Activated CD4-positive, alpha-beta memory T cell treated with anti-CD3 and anti-CD28 coated beads for 36 hours (primary cell): ENCODE measurements at places on chromosomes 16 and 17.

DNA sequence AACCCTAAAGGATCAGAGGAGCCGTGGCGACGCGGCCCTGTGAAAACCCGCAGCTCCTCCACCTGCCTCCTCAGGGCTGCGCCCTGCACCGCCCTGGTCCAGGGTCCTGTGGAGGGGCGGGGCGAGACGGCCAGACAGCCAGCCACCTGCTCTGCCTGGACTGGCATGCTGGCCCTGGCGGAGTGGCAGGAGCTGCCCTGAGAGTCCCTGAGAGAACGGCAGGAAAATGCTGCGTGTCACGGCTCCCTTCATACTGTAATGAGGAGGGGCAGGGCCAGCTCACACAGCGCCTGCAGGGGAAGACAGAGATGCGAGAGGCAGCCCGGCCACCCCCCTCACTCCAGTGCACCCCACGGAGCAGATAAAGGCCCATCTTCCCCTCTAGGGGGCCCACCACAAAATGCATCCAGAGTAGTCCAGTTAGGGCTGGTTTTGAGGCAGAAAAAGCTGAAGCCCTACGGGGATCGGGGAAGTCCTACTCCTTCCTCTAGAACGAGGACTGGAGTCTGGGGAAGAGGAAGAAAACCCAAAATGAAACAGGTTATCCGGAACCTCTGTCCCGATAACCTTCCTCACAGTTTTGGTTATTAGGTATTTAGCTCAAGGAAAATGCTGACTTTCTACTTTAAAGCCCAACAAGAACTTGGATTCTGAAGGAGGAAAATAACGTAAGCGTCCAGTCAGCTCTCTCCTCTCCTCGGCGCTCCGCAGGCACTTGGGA lies 97.6 kb upstream of the DNAH17 start:
- peak; percentile 7 for DNase-seq

DNA sequence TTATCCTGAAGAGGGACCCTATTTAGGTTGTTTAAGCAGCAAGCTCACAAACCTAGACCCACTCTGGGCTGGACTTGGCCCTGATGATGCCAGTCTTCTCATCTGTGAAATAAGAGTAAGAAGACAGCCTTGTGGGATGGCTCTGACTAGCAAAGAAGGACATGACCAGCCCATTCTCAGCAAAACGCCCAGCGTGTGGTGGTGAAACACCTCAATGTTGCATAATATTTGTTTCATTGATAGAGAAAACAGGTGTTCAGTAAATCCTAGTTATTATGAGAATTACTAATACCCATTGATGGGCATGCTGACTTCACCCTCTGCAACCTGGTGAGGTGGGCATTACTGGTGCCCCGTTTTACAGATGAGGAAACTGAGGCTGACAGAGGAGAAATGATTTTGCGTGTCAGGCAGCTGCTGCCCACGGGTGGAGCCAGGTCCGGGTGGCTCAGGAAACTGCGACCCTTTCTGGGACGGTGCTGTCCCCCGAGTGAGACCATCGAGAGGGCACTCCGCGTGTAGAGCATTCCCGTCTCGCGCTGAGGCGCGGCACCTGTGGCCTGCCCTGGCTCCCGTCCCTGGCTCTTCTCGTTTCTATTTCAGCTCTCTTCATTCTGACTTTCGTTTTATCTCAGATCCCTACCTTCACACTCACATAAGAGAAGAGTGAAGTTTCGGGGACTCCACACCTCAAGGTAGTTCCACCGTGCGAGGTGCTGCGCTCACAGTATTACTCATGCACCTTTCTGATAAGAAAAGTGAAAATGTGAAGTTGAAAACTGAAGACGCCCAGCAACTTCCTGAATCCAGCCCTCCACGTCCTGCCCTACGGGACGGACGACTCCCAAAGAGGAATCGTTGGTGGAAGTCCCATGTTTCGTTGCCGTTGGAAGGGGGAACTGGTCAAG lies 48.5 kb downstream of the IRF8 start:
- peak; percentile 77 for DNase-seq

DNA sequence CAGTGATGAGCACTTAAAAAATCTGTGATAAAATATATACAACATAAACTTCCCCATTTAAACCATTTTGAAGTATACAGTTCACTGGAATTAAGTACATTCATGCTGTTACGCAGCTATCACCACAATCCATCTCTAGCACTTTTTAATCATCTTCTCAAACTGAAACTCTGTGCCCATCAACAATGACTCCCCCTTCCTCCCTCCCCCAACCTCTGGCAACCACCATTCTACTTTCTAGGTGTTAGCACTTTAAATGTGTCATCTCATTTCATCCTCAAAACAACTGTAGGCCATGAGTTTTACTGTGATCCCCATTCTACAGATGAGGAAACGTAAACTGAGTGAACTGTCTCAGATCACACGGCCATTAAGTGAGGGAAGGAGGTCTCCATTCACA lies 13.8 kb upstream of the TMEM98 start:
- peak; percentile 78 for DNase-seq

GRCh38 chr16:74700438-74701225 lies at the start of gene MLKL:
Gene MLKL (minus strand): TSS chr16:74700862. CDS start chr16:74695757, 5,105 bp downstream.
- DNase-seq, result peak; percentile 75

GRCh38 chr17:31452101-31452500 lies 60.6 kb downstream of the RAB11FIP4 start:
- no peak for DNase-seq

- DNase-seq, result peak; percentile 58
These were observed 1.9 kb upstream of the PRRT2 start for GRCh38 chr16:29809850-29810698.

DNA sequence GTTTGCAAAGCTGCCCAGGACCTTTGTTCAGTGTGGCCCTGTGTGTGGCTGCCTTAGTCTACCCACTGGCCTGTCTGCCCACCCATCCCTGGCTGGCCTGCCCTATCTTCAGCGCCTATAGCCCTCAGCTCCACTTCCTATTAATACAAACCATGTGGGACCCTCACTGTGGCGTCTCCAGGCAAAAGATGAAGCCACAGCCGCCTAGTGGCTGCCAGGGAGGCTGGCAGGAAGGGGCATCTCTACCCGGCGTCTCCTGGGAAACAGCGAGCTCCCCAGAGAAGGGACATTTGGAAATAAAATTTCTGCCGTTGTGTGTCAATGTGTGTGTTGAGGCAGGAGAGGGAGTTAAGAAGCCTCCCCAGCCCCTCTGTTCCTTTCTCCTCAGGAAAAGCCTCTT lies 31.5 kb downstream of the NEUROD2 start:
- DNase-seq, result peak; percentile 15

DNA sequence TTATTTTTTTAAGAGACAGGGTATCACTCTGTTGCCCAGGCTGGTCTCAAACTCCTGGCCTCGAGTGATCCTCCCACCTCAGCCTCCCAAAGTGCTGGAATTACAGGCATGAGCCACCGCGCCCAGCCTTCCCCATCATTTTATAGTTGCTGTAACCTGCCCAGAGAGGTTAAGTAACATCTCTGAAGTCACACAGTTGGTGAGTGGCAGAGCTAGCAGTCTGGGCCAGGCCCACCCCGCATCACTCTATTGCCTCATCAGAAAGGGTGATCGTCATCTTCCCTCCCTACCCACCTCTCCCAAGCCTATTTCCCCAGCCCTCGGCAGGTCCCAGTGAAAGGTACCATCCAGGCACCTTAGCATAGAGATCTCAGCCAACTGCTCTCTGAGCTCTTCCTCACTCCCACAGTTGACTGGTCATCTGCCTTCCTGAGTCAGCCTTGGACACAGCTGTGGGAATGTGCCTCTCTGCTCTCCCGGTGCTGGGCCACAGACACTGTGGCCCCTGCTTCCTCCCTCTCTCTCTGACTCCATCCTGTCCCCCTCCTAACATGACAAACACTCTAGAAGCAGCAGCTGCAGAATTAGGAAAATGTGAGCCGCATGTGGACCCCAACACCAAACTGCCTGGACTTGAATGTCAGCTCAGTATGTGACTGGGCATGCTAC lies 57.1 kb downstream of the SCNN1B start:
- no peak for DNase-seq

- DNase-seq, result peak; percentile 24
These were observed 5.3 kb upstream of the EIF4A3 start for GRCh38 chr17:80152081-80152702.

DNA sequence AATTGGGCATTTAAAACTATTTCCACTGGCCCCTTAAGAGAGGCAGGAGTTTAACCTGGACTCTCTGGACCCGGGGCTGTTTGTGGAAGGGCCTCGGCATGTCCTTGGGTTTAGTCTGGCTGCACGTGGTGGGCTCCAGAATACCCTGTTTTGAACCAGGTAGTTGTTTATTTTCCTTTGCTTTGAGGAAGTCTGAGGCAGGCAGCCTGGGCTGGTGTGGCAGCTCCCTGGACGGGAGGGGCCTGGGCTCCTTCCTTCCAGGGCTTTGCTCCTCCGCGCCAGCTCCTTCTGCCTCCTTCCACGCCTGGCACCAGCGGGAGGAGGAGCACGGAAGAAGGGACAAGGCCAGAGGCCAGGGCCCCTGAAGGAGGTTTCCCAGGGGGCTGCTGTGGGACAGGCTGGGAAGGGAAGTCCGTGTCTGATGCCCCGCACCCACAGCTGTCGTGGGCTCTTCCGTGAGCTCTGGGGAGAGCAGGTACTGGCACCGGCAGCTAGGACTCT lies 15.5 kb downstream of the BANP start:
- no peak for DNase-seq

DNA sequence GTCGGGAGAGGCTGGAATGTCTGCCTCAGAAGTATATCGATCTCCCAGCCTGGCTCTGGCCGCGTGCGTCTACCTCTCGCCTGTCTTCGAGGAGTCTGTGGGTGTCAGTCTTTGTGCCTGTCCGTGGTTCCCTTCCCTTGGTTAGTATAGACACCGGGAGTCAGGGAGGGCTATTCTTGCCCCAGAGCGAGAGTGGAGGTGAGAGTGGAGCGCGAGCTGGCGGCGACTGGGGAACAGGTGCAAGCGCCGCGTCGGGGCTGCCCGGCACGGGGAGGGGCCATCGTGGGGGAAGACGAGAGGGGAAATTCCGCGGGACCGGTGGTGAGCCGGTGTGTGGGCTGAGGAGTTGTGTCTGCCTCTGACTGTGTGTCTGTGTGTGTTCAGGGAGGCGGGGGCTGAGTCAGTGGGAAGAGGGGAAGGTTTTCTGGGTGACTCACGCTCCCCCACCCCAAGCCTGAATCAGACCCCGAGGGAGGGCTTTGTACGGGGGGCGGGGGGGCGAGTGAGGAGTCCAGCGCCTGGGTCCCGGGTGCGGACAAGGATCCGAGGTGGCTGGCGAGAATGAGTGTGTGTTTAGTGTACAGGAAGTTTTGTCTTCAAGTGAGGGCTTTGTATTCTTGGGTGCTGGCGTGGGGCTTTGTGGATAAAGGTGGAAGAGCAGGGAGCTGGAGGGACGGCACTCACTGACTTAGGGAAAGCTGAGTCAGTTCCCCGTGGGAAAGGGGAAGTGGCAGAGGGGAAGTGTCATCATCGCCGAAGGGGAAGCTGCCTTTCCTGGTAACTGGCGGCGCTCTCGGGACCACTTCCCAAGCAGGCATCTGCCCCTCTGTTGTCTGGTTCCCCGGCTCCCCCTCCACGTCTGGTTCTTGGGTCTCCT lies 8.6 kb downstream of the KDM6B start:
- peak; percentile 97 for DNase-seq

GRCh38 chr16:2295056-2295798 lies 27.3 kb upstream of the RNPS1 start:
- DNase-seq, result no peak

GRCh38 chr17:48433896-48434295 lies 3.9 kb upstream of the SKAP1 start:
- no peak for DNase-seq

DNA sequence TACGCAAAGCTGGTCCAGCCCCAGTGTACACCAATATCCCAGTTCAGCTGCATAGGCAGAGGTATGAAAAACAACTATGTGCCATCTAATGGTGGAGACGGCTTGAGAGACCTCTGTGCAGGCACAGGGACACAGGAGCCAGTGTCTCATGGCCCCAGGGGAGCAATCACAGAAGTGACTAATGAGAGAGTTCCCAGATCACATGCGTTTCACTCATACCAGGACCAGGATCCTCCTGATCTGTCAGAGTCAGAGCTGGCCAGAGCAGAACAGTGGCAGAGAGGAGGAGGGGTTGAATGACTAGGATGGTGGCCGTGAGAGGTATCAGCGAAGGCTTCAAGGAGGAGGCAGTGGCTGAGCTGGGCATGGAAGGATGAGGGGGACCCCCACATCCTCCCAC lies 41.1 kb downstream of the TMEM132E start:
- DNase-seq, result no peak

DNA sequence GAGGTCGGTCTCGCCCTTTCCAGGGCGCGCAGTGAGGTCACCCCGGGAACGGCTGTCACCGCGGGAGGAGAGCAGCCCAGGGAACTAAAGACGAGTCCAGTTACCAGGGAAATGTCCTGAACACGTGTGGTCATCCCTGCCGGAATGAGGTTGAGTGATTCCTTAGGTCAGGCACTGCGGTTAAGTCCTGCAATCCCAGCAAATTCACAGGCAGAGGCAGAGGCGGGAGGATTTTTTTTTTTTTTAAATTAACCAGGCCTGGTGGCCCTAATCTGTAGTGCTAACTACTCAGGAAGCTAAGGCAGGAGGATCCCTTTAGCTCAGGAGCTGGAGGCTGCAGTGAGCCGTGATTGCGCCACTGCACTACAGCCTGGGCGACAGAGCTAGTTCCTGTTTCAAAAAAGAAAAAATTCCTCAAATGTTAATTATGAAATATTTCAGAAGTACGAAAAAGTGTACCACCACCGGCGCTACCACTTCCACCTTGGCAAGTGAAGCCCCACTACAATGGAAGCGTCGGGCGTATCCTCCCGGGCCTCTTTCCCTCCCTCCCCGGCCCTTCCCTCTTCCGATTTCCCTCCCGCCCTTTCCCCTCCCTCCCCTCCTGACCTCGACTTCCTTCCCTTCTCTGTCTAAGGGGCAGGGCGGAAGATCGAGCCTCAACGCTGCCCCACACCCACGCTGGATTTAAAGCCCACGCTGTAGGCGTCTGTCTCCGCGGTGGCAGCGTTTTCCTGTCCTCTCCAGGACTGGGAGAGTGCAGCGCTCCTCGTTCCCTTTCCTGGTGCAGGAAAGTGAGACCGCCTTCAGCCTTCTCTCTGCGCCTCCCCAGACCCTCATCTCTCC lies 27.3 kb downstream of the SLFN11 start:
- peak; percentile 49 for DNase-seq

- peak; percentile 93 for DNase-seq
These were observed 43.9 kb downstream of the CLEC16A start for GRCh38 chr16:10988164-10988803.

DNA sequence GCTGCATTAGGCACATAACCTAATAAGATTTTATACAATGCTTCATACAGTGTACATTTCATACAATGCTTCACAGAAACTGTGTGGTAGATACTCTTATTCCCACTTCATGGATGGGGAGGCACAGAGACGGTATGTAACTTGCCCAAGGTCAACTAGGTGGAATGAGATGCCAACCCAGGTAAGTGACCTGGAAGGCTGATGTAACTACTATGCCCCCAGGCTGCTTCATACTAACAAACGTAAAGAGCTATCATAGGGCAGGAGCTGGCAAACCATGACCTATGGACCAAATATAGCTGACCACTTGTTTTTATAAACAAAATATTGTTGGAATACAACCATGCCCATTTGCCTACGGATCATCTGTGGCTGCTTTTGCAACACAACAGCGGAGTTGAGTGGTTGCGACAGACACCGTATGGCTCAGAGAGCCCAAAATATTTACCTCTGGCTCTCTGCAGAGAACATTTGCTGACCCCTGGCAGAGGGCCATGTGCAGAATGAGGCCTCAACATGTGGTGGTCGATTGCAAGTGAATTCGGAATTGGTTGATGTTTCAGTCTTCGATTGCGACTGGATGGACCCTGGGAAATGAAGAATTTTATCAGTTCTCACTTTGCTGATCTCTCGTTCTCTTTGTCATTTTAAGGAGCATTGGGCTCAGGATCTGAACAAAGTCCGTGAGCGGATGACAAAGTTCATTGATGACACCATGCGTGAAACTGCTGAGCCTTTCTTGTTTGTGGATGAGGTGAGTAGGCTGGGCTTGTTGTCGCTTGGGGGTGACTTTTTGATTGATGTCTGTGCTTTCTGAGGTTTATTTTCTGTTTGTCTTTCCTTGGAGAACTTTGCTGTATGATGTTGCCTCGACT lies 109.7 kb downstream of the PLCG2 start:
- DNase-seq, result no peak
